ENCODE measurements at places on chromosomes 4 and X.

DNA sequence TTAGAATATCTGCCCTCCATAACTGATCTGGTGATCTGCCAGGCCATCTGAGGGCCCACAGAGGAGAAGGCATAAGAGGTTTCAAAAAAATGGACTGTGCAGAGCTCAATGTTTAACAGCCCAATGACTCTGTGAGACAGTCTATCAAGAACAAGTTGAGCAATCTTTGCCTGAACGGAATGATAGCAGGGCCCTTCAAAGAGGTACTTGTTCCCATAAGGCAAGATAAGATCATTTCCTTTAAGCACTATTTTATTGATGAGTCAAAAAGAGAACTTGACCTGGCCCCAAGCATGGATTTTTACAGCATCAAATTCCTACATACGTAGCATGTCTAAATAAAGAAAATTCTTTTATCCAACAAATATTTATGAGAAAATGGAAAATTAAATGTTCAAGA, 182.8 kb downstream of the IDS start:
- DNase-seq: no peak

DNA sequence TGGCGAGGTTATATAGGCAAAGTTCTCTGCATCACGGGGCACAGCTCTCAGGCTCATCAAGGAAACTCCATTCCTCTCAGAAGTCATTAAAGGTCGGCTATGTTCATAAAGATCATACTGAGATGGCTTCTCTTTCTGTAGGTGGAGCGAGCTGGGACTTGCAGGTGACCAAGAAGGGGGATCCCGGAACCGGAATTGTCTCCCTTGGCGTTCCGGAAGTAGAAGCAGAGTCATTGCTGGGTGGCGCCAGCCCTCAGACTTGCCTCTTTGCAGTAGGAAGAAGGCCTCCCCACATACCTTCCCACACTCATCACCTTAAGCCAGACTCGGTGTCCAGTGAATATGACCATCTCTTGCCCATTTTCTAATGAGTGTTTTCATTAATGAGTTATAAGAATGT, 17.9 kb upstream of the HPGD start:
- no peak for DNase-seq

- peak; percentile 33 for DNase-seq
These were observed 57.7 kb downstream of the WFS1 start for GRCh38 chr4:6327220-6327917.

DNA sequence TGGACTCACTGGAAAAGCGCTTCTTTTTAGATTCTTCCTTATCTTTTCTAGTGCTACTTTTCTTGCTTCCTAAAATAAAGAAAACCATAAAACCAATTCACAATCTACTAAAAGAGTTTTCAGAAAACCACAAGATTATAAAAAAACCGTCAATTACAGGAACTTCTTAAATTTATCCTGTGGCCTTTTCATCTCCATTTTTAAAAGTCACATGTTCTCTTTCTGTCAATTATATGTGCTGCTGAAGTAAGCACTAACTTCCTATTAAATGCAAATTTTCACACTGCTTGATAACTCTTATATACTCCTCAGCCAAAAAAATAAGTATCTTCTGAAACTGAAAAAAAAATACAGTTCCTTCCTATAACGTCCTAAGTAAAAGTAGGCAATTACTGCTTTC, 32.8 kb downstream of the CENPC start:
- DNase-seq: no peak

GRCh38 chr4:36758312-36759178, 477.1 kb downstream of the DTHD1 start:
- no peak for DNase-seq

DNA sequence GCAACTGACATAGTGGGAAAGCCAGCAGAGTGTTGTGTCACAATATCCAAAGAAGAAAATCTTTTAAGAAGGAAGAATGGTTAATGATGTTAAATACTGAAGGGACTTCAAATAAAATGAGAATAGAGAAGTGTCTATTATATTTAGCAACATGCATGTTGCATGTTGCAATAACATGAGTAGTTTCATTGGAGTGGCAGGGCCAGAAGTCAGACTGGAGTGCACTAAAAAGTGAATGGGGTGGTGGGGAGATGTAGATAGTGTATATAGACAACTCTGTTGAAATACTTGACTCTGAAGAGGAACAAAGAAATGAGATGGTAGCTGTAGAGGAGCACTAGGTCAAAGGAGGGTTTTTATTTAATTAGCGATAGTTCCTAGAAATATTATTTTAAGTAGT, 9.5 kb upstream of the AMMECR1 start:
- no peak for DNase-seq

- no peak for DNase-seq
These were observed 57.0 kb upstream of the PPP2R3B start for GRCh38 chrX:443536-444210.

DNA sequence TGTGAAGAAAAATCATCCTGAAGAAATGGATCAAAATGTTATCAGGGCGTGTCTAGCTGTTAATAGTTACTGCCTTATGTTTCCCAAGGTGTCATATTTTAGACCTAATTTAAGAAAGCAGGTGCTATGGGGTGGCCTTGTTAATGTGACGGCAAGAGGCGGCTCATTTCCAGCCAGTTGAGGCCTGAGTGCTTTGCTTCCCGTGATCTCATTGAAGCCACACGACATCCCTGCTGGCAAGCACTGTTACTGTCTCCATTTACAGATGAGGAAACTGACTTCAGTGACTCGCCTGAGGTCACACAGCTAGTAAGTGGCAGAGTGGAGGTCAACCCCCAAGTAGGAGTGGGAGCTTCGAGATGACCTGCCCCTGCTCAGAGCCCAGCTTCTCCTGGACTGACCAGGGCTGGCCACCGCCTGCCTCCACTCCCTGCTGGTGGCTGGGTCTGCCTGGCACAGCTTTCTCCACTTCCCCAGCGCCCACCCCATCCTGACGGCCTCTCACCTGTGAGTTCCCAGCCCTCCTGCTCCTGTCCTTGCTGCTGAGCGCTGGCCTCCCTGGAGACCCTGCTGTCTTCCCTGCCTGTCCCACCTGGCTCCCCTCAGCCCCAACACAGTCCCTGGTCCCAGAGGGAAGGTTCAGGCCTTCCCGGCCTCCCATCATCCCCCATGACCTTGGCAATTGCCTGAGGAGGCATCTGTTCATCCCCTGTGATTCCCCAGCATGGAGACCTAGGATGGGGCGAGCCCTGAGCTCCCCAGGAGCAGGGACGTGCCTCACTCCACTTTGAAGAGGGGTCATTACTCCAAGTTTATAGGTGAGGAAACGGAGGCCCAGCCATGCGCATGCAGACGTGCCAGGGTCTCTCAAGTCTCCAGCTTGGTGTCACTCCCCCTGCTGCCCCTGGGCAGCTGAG, 47.7 kb upstream of the SORCS2 start:
- no peak for DNase-seq

- no peak for DNase-seq
These were observed 712.4 kb upstream of the LCORL start for GRCh38 chr4:18733961-18734360.

- DNase-seq: no peak
These were observed 101.9 kb upstream of the SCOC start for GRCh38 chr4:140271553-140271952.

- DNase-seq: no peak
These were observed 47.2 kb upstream of the RASGEF1B start for GRCh38 chr4:81518762-81519426.

GRCh38 chrX:11499076-11500044, 166.4 kb downstream of the ARHGAP6 start:
- no peak for DNase-seq

DNA sequence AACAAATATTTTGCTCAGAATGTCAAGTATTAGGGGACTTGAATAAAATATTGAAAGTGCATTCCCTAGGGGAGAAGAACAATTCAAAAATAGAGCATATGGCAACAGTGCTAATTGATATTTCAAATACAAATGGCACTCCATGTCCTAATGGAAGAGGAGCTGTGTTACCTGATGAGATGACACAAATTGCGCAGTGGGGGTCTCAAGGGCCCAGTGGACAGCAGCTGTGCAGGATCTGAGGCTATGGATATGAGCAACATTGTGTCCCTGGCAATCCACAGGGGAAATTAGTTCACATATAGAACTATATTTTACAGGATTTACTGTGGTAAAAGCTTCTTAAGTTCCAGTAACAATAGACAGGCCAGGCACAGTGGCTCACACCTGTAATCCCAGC, 17.4 kb upstream of the USP46 start:
- peak; percentile 10 for DNase-seq

- no peak for DNase-seq
These were observed 105.5 kb downstream of the NEK1 start for GRCh38 chr4:169506903-169507302.

- no peak for DNase-seq
These were observed 110.2 kb upstream of the MYOZ2 start for GRCh38 chr4:119025420-119025819.

DNA sequence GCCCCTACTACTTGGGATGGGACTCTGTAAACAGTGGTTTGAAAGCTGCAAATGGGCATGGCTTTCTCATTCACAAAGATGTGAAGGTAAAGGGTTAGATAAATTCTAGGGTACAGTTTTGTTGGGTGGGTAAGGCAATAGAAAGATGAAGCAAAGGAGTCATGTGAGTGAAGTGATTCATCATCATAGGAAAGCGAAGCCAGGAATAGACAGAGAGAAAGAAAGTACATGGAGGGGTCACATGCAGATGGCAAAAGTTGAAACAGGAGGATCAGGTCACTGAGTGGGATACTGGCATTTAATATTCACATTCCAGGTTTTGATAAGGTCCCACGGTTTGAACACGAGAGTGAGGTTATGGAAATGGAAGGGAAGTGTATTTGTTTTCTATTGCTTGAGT, 8.2 kb upstream of the ABCG2 start:
- DNase-seq: no peak

GRCh38 chr4:85740431-85740861, 265.5 kb downstream of the ARHGAP24 start:
- DNase-seq: no peak

DNA sequence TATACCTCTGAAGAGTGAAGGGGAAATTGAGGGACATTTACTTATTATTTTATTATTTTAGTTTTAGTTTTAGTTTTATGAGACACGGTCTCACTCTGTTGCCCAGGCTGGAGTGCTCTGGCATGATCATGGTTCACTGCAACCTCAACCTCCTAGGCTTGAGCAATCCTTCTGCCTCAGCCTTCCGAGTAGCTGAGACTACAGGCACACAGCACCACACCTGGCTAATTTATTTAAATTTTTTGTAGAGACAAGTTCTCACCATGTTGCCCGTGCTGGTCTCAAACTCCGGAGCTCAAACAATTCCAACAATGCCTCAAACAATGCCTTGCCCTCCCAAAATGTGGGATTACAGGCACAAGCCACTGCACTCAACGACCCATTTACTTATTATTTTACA, 68.4 kb upstream of the BMP2K start:
- DNase-seq: no peak

DNA sequence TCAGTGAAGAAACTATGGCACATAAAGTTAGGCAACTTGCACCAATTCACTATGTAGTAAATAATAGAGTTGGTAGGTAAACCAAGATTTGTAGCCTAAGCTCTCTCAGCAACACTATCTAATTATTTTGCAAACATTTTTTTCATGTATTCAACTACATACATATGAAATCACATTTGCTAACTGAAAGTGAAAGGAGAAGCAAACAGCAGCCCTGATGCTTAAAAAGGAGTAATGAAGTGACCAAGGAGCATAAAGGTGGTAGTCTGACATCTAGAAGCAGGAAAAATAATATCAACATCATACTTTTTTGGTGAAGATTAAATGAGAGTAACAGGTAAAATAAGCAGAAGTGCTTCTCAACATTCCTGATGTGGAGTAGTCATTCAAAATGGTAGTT, 603.7 kb downstream of the GRXCR1 start:
- DNase-seq: no peak

DNA sequence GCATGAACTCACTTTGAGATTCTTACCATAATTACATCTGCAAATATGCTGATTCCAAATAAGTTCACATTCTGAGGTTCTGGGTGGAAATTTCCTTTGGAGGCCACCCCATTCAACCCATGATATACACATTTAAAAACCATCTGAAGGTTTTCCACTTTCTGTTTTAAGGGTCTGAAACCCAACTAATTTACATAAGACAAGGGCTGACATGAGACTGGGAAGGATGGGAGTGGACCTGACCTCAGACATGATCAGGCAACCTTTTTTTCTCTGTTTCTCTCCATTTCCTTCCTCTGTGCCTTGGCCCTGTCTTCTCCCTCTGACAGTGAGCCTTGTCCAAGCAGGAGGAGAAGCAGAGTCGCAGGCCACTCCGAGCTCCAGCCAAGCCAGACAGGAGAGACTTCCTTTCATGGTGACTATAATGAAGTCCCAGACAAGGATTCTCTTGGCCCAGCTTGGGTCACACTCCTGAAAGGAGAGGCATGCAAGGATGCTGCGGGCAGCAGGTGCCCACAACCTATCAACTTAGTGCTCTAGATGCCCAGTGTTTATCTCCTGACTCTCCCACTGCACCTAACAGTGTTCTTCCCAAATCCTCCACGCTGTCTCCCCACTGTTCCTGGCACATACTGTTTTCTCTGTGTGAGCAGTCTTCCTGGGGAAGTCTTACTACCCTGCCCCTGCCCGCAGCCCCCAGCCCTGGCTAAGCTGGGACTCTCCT, 39.9 kb downstream of the MSX1 start:
- no peak for DNase-seq

DNA sequence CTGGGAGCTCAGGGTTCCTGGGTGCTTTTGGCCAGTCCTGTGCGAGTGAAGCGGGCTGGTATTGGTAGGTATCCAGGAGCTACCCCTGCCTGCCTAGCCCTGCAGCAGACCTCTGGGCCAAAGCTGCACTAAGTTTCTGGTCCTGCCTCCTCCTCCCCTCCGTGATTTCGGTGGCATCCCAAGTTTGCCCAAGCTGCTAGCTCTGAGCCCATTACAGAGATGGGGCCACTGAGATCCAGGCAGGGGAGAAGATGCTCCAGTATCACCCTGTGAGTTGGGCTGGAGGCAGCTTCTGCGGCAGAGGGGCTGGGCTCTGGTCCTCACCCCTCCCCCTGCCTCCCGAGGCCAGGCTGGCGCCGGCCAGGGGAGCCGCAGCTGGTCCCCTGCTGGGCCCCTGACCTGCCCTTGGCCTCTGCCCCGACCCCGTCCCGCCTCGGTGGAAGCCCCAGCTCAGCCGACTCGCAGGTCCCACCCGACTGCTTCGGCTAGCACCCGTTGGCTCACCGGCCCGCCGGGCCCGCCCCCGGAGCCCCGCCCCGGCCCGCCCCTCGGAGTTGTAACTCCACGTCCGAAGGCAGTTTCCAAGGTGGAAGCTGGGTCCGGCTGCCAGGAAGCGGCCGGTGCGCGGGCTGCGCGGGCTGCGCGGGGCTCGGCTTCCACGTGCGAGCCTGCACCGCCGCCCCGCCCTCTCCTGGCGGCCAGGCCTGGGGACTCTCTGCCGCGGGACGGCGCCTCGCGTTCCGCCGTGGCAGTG, at the start of gene DUSP9:
DUSP9 (plus strand) TSS at position 584 of the 754 bp plus-strand sequence. CDS start 751 bp downstream, outside the sequence.
- peak; percentile 55 for DNase-seq

DNA sequence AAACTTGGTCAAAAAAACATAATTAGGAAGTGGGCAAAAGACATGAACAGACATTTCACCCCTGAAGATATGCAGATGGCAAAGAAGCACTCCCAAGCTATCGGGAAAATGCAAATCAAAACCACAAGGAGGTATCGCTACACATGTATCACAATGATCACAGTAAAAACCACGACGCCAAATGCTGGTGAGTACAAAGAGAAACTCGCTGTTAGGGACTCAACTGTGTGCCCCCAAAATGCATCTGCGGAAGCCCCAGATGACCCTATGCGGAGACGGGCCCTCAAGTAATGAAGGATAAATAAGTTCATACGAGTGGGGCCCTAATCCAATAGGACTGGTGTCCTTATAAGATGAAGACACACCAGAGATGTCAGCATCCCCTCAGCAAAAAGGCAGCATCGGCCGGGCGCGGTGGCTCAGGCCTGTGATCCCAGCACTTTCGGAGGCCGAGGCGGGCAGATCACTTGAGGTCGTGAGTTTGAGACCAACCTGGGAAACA, 10.2 kb downstream of the GAK start:
- DNase-seq: no peak
